ENCODE measurements at places on chromosomes 11 and 22.

DNA sequence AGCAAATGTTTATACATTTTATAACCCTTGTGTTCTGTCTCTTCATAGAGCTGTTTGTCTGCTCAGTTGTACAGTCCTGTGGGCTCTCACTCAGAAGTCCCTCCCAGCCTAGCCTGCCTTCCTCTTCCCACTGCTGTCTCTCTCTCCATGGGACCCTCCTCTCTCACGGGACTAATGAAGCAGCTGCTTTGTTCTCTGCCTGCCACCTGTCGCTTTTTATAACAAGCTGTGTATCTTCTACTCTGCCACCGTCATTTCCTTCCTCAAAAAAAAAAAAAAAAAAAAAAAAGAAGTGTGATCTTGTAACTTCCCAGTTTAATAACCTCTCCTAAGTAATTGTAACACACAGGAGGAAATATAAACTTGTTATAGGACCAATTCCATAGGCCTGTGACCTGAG lies 92.2 kb upstream of the ALKBH3 start:
- DNase-seq, result no peak

GRCh38 chr11:23976426-23976825 lies 520.4 kb upstream of the LUZP2 start:
- no peak for DNase-seq

DNA sequence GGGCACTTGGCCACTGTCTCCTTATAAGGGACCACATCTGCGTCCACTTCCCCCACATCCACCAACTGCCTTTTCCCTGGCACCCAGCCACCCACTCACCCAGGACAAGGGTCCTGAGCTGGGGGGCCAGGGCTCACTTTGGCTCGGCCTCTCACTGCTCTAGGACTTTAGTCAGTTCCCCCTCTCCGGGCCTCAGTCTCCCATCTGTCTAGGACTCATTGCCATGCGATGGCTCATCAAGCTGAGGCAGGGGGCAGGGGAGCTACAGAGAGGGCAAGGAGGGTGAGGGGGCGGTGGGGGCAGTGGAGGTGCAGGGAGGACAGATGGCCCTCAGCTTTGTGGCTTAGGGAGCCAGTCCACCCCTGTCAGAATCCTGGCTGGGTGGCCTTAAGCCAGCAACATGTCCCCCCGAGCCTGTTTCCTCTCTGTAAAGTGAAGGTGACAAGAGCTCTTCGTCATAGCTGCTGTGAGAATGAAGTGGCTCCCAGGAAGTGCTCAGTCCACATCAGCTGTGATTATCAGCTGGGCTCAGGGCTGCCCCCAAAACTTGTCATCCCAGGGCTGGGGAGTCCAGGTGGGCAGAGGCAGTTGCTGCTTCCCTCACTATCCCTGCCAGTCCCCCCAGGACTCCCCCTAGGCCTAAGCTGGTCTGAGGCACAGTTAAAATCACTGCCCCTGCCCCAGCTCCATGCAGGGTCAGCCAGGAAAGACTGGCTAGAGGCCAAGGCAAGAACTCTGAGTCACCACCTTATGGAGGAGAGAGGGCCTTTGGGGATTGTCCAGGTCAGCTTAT lies 14.9 kb downstream of the RAC2 start:
- no peak for DNase-seq

GRCh38 chr11:27807596-27807995 lies 107.3 kb upstream of the BDNF start:
- DNase-seq, result no peak

- no peak for DNase-seq
Observed at GRCh38 chr22:24230911-24231656, 13.8 kb downstream of the GGT5 start.

- no peak for DNase-seq
Observed at GRCh38 chr11:92441443-92441726, 216.8 kb downstream of the FAT3 start.

DNA sequence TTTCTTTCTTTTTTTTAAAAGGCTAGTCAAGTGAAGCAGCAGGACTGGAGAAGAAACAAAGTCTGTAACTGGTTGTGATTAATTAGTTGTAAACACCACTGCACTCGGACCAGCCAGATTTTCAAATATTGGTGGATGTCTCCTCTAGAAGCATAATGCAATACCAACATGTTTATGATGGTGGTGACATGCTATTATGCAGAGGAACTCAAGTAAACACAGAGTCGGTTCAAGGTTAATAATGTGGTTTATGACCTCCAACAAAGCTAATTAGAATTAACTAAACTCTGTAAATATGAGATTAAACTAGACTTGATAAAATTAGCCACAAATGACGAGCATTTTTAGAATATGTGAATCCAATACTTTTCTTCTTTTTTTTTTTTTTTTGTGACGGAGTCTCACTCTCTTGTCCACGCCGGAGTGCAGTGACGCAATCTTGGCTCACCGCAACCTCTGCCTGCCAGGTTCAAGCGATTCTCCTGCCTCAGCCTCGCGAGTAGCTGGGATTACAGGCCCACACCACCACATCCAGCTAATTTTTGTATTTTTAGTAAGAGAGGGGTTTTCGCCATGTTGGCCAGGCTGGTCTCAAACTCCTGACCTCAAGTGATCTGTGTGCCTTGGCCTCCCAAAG lies 11.8 kb upstream of the AGBL2 start:
- DNase-seq, result no peak

GRCh38 chr11:30174265-30175020 lies 56.4 kb upstream of the FSHB start:
- DNase-seq, result no peak

GRCh38 chr11:106969644-106970355 lies 48.5 kb downstream of the GUCY1A2 start:
- DNase-seq, result no peak

DNA sequence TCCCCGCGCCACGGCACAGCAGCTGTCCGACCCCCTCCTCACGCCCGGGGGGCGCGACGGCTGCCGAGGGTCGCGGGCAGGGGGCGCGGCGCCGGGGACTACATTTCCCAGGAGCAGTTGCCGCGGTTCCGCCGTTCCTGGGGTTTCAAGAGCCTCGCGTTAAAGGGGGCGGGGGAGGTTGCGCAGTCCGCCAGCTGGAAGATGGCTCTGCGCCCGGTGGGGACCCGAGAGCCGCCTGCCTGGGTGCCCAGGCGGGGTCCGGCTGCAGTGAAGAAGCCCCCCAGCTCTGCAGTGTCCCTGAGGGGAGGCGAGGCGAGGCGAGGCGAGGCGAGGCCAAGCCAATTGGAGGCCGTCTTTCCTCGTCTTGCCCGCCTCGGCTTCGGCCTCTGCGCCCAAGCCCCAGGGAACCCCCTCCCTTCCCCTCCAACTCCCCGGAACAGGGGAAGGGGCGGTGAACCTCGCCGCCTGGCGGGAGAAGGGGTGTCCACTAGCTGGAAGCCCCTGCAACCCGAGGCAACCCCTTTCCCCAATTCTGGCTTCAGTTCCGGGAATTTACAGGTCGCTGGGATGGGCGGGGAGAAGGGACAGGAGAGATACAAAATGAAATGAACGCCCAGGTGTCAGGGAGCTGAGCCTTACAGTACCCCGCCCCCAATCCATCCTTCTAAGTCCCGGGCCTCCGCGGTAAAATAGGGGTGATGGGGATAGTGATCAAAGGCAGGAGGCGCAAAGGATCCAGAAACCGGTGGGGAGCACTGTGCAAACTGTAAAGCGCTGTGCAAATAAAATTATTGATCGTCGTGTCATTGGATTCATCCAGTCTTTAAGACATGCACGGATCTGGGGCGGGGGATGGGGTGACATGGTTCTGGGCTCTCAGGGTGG lies 5.2 kb upstream of the GCAT start:
- DNase-seq, result peak; percentile 64

GRCh38 chr11:27158456-27159334 lies 118.1 kb downstream of the BBOX1 start:
- DNase-seq, result peak; percentile 57

DNA sequence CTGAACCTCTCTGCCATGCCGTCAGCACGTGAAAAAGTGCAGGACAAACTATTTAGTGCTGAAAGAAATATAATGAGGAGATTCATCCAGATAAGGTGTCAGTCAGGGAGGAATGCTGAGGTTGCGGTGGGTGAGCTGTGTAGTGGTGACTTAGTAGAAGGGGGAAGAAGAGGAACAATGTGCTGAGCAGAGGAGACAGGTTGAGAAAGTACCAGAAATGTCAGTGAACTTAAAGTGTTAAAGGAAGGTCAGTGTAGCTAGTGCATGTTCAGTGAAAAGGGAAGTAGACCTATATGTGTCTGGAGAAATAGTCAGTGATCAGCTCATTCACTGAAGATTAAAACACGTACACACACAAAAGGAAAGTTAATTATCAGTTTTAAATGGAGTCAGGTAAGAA lies 237.6 kb upstream of the CCDC179 start:
- DNase-seq, result no peak

GRCh38 chr11:16678466-16679116 lies 59.9 kb upstream of the C11orf58 start:
- no peak for DNase-seq

DNA sequence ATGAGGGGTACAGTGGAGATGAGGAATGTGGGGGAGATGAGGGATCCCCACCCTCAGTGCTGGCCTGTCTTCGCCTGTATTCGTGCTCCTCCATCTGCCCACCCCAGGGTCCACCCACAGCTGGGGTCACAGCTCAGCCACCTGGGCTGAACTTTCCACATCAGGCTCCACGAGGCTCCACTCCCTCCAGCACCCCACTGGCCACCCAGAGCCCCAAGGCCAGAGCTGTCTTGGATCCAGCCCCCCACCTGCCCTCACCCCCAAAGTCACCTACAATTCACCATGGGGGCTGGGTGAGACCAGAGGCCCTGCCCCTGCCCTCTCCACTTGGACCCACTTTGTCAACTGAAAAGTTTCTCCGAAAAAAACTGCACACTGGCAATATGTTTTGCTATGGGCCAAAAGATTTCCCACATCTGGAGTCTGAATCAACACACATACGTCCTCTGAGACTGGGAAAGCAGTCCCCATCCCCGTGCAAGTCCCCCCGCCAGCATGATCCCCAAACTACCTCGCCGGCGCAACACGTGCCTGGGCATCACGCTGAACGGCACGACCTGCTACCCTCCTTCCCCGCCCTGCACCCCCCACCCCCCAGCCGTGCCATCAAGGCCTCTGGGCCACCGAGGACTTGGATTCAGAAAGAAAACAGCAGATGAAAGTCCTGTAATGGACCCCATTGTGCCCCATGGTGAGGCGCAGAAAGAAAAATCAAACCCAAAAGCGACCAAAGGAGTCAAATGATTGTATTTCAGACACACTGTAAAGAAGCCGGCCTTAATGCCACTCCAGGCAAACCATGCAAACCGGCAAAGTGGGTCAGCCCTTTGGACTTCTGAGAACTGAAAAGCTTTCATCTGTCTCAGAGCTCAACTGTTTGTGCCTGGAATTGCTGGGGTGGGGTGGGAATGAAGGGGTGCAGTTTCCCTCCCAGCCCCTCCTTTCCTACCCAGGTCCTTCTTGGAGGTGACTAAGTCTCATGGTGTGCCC lies 16.5 kb upstream of the GAL start:
- no peak for DNase-seq

DNA sequence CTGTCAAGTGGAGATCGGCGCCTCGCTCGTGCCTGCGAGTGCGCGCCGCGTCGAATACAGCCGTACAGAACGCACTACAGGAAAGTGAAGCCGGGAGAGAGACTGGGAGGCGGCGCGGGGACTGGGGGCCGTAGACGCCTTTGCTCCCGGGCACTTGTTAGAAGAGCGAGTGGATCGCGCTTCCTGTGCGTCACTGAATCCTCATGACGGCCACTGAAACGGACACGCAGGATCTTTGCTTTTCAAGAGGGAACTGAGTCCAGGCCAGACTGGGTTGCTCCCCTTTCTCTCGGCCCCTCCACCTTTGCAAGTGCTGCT lies 314 bp downstream of the RIC8A start:
- peak; percentile 65 for DNase-seq

DNA sequence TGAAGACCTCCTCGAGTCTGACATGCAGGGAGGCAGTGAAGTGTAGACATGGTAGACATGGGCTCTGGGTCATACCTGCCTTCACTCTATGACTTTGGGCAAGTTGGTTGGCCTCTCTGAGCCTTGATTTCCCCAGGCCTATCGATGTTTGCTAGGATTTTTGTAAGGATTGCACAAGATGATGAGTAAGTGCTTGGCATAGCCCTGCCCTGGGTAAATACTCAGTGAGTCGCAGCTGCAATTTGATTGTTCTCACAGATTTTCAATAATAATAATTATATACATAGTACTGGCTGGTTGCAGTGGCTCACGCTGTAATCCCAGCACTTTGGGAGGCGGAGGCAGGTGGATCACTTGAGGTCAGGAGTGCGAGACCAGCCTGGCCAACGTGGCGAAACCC lies 18.1 kb downstream of the MCM5 start:
- DNase-seq, result no peak

- no peak for DNase-seq
Observed at GRCh38 chr22:32882360-32882755, 80.9 kb downstream of the TIMP3 start.

DNA sequence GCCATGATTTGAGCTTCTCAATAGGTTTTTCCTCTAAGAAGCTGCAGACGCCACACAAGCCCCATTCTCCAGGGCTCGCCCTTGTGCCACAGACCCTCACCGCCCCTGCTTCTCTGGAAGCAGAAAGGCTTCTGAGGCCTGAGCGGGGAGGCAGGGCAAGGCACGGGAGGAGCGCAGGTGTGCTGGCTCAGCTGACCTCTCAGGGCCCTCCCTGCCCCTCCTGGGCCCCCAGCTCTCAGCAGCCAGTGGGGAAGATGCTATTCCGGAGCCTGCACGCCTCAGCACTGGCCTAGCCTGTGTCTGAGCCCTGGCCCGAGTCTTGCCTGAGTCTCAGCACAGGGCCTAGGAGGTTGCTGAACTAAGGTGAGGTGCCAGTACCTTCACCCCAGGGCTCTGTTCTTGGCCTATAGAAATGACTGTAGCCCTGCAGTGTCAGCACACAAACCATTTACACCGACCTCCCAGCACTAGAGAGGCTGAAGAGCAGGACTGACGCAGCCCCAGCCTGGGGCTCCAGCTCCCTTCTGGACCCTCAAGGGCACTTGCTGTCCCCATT lies 47.1 kb upstream of the LMO1 start:
- DNase-seq, result no peak

DNA sequence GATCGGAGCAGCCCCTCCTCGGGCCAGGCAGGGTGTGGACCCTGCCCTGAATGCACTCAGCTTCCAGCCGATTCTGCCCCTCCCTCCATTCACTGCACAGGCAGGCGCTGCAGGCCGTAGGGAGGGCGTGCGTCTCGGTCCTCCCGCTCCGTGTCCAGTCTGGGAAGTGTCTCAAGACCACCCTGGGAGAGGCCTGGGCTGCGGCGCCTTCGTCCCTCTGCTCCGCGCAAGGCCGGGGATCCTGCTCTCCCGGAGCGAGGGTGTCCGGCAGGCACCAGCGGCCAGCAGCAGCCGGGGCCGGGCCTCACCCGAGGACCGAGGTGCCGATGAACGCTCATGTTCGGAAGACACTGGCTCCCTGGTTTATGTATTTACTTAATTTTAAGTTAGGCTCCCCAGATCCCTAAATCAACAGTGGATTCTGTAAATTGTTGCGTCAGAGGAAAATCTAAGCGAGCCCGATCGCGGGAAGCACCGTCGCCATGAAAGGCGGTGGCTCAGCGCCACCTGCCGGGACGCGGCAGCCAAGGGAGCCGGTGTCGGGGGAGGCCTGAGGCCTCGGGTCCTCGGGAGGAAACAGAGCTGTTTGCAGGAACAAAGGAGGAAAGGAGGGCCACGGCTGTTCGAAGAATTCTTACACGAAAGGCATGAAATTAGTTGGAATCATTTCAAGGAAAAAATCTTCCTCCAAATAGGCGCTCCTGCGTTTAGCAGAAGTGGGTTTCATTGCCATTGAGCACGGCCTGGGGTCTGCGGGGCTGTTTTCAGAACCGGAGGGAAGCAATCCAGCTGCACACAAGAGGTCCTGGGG lies 195.3 kb downstream of the BRD1 start:
- DNase-seq, result peak; percentile 71

Data from ureter (tissue), 1 donor.